ENCODE measurements at places on chromosomes 5 and 9.

- no peak for DNase-seq
These were observed 94.7 kb upstream of the ITGA2 start for GRCh38 chr5:52894451-52894850.

GRCh38 chr5:177419046-177419445 is 7.4 kb upstream of the GRK6 start:
- DNase-seq, result no peak

GRCh38 chr5:86320266-86320665 is 297.5 kb upstream of the COX7C start:
- no peak for DNase-seq

GRCh38 chr5:74126294-74126693 is 500.3 kb downstream of the ARHGEF28 start:
- DNase-seq, result no peak

Measured in prostate gland (tissue), 2 donors.